ENCODE measurements at places on chromosomes 16 and 17. TPM values are rescaled to one million over a fixed set of nuclear protein-coding genes. Genes with fewer than 3 reads are reported as not detected.

Gene MEOX1
- not detected for total RNA-seq

Gene BAHCC1
- total RNA-seq: 3.4 TPM

Gene GSDMA
- not detected for total RNA-seq

Gene MEFV
- 1.2 TPM for total RNA-seq

Gene PER1
- total RNA-seq: 4.6 TPM

Gene CCL16
- total RNA-seq: not detected

Gene GAN
- 4.0 TPM for total RNA-seq

Gene AURKB
- 50.5 TPM for total RNA-seq

Gene ATAD5
- total RNA-seq: 4.5 TPM

Gene ACAP1
- total RNA-seq: not detected

Gene PALB2
- 10.4 TPM for total RNA-seq

Gene FBXL19
- total RNA-seq: 5.0 TPM

Gene C16orf96
- total RNA-seq: not detected

Gene FOXN1
- total RNA-seq: not detected

Gene RUNDC3A
- total RNA-seq: not detected

Gene SLC52A1
- not detected for total RNA-seq

Gene CDC6
- total RNA-seq: 48.0 TPM

Gene ERCC4
- total RNA-seq: 4.3 TPM

Gene SMIM36
- not detected for total RNA-seq

Gene RNF222
- not detected for total RNA-seq

Gene GRIN2A
- total RNA-seq: not detected

Gene PRKCA
- total RNA-seq: 10.1 TPM

Gene LRRC37A
- 0.33 TPM for total RNA-seq

Gene CD300E
- total RNA-seq: not detected

Gene OR2C1
- total RNA-seq: not detected

Gene CCNF
- total RNA-seq: 35.8 TPM

Gene PTGES3L
- not detected for total RNA-seq

Gene FSCN2
- 0.27 TPM for total RNA-seq

Gene TNP2
- not detected for total RNA-seq

Gene GCGR
- total RNA-seq: not detected
